ENCODE measurements at places on chromosomes 1 and 21.

- no peak for DNase-seq
Measured at GRCh38 chr21:28106370-28106890, 886.2 kb downstream of the LTN1 start.

DNA sequence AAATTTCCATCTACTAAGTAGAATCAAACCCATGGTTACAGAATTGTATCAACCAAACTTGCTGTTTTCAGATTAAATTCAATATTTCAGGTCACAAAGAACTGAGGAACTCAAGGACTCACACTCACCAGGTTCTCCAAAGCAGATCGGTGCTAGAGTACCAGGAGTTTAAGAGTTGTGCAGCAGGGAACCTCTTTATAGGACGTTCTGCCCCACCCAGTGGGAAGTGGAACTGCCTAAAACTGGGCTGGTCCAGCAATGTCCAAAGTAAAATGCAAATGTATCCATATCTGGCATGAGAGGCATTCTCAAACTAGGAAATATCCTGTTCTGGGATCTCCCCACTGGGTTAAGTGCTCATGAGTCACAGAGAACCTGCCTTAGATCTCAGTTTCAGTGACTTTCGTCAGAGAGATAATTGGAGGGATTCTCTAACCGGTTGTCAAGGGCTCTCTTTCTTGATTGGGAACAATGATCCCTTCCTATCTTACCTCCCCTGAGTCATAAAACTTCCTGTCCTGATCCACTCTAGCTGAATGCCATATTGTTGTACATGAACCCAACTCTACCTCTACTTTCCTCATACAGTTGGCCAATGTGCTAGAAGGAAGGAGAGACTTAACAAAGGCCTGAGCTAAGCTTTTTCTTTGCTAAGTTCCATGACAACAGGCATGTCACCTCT is at the start of gene SPRR2D:
TSS of gene SPRR2D (minus strand) at position 171 of the 682 bp plus-strand sequence. CDS start 774 bp downstream, outside the sequence.
- DNase-seq = no peak

DNA sequence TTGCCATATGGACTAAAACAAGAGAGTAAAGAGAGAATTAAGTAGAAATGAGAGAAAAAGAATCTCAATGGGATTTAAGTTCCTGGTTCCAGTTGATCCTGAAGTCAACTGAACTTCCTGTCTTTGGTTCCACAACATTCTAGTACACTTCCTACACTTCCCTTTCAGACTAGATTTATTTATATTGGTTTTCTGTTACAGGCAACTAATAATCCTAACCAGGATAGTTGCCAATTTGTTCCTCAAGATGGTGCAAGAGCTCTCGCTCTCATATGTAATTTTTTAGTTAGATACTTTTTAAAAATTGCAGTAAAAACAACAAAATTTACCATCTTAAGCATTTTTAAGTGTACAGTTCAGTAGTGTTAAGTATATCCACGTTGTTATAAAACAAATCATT is 28.8 kb upstream of the TRIM45 start:
- DNase-seq = no peak

DNA sequence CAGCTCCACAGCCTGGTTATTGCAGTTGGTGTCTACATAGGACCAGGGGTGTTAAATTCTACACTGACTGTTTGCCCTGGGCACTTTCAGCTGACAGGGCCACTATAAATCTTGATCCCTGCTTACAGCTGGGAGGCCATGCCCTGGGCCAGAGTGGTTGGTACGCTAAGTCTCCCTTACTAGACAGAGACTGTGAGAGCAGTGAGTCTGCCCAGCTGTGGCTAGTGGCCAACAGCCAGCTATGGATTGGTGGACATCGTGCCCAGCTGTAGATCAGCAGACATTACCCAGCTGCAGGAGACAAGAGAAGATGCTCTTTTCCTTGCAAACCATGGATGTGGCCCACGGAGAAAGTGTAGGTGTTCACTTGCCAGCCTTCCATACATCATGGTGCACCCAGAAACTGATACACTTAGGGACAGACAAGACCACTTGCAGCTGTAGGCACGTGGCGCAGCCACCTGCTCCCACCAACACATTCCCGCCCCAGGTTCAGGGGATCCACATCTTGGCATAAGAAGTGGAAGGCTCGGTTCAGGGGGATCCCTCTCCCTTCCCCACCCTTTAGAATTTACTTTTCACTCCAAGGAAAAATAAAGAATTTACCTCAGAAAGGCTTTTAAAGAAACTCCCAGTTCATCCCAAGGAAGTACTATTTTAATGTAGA is 16.4 kb upstream of the PAX7 start:
- DNase-seq = no peak

- no peak for DNase-seq
Measured at GRCh38 chr21:41431788-41432548, 5.9 kb downstream of the MX1 start.

DNA sequence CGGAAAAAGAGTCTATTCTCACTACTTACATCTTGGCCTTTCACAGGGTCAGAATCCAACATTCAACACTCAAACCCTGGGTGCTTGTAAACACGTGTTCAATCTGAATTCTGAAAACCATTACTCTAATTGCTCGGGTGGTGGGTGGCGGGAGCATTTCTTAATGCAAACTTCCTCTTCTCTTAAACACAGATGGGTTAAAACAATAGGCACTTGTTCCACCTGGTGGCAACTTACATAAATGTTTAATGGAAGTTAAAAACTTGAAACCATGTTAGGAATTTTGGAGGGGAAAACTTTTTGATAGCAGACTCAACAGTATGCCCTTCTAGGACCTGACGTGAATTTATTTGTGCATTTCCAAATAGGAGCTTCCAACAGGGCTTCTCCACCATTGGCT is 23.4 kb upstream of the TDRD10 start:
- no peak for DNase-seq

DNA sequence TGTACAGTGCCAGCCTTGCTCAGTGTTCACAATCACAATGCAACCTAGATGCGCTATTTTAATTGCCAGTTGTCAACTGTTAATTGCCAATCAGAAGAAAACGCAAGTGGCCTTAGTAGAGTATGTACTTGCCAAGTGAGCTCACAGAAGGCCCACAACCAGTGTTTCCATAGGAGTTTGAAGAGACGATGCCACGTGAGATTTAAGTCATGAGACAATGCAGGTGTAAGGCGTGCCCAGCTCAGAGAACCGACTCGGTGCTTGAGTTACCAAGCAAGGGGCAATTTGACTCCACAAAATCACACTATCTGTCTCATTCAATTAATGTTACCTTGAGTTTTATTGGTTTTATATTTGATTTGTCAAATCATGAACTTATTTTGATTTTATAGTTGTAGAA is 65.6 kb downstream of the TEX35 start:
- no peak for DNase-seq

DNA sequence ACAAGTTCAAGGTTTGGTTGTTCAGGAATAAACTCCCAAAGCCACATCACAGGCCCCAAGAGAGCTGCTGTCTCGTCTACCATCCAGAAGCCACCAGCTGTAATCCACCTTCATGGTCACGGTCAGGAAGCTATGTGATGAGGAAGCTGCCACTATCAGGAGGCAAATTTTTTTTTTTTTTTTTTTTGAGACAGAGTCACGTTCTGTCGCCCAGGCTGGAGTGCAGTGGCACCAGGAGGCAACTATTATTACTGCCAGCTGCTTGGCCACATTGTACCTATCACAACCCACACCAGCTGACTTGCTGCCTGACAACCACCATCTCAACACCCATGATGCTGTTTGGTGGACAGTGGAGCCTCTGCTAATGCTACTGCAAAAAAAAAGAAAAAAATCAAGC is 124.1 kb downstream of the OMA1 start:
- DNase-seq = no peak

Data from stimulated activated CD4-positive, alpha-beta T cell treated with anti-CD3 and anti-CD28 coated beads, Interleukin-1b, Interleukin-23, amount 100 ng/mL, for 1 hour (primary cell).